ENCODE measurements at places on chromosomes 7 and 10.

- no peak for DNase-seq
These were observed 78.2 kb downstream of the FAM53B start for GRCh38 chr10:124665980-124666379.

DNA sequence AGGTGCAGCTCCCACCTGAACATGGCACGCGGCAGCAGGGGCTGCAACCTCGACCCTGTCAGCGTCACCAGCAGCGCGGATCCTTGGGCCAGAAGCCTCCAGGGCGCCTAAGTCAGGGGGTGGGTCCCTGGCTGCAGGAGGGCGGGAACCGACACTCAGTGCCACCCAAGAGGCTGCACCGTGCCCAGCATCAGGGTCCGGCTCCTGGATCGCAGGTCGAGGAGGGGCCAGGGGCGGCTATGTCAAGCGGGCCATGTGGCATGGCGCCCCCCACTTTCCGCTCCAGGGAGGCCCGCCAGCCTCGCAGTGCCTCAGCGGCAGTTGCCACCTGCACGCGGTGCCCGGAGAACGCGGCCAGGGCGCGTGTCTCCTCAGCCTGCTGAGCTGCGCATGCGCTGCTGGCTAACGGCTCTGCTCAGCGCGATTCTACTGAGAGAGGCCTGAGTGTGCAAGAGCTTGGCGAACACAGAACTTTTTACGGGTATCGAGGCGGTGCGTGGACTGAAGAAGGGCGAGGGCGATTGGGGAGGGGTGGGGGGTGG is at the start of gene ANKRD30A:
Gene ANKRD30A, plus strand, starts transcription at position 408 of the 542 bp plus-strand sequence. CDS start 190 bp downstream, outside the sequence.
- DNase-seq: no peak

GRCh38 chr7:94149789-94150545 is 145.8 kb upstream of the BET1 start:
- DNase-seq: no peak

DNA sequence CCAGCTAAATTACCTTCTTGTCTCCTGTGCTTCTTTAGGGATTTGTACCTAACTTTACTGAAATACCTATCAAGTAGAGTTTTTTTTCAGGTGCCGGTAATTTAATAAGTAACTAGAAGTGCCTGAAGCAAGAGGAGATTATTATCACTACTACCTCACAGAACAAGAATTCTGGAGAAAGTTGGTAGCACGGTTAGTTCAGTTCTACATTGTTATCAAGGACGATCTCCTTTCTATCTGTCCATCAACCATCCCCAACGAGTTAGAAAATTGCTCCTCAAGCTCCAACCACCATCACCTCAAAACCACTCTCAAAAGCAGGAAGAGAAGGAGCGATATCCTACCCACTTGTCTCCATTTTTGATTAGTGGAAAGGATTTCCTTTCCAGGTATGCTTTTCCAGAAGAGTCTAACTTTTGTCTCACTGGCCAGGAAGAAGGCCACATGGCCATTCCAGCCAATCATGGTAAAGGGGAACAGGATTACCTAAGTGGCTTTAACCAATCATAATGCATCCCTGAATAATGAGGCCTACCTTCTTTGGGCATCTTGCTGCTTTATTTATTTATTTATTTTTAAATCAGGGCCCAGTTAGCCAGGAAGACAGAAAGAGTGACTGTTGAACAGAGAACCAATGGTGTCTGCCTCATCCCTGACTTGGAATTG is 265.2 kb downstream of the SNX13 start:
- no peak for DNase-seq

- no peak for DNase-seq
These were observed 446.4 kb upstream of the KCND2 start for GRCh38 chr7:119826547-119826946.

GRCh38 chr7:3986927-3987326 is 685.9 kb downstream of the SDK1 start:
- DNase-seq: no peak

GRCh38 chr7:1951159-1951536 is 281.1 kb downstream of the ELFN1 start:
- DNase-seq: no peak

GRCh38 chr10:78604286-78604685 is 464.5 kb upstream of the ZMIZ1 start:
- DNase-seq: no peak

GRCh38 chr7:30727061-30727945 is 24.6 kb upstream of the INMT start:
- DNase-seq: no peak

- no peak for DNase-seq
These were observed 384.6 kb downstream of the ARL4A start for GRCh38 chr7:13072014-13072413.

DNA sequence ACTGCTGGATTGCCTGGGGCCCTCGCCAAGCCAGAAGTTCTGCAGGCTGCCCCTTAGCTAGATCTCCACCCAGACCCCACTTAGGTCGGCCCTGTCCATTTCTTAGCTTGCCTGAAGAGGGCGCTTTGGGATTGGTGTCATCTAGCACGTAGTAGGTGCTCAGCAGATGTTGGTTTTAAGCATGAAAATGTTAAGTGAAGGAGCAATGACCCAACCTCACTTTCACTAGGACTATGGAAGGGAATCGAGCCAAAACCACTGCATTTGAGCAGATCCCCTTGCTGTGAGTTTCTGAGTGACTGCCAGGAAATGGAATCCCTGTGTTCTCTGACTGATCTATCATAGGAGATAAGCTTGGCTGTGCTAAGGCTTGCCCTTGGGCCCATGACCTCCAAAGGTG is 131.7 kb upstream of the EEPD1 start:
- DNase-seq: no peak

GRCh38 chr10:22651276-22651980 is 63.0 kb downstream of the PIP4K2A start:
- no peak for DNase-seq

DNA sequence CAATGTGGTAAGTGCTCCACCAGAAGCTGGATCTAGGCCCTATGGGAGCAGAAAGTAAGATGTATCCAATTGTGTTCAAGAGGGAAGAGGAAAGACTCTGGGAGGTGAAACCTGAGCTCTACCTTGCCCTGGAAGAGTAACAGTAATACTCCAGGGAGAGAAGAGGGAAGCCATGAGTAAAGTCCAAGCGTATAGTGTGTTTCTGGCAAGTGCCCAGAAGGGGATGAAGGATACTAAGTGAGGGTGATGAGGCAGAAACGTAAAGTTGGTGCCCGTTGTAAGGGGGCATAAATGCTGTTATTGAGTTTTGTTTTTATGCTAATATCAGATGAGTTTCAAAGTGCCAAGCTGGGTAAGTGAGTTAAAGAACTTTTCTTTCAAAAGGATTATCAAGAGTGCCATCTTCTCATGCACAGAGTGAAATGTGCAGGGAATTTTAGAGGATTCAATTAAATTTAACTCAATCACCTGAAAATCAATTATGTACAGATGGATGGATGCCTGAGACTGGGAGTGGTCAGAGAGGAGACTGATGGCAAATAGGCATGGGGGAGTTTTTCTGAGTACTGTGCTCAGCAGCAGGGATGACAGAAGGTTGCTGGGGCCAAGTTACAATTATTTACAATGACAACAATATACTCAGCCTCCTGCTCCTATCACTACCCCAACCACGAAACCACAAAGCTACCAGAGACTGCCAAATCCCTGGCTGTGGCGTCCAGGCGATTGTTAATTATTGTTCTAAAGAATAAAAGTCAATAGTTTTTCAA is 123.3 kb upstream of the LAMB4 start:
- DNase-seq: no peak

- DNase-seq: no peak
These were observed 36.0 kb upstream of the NRG3 start for GRCh38 chr10:81838950-81839349.

DNA sequence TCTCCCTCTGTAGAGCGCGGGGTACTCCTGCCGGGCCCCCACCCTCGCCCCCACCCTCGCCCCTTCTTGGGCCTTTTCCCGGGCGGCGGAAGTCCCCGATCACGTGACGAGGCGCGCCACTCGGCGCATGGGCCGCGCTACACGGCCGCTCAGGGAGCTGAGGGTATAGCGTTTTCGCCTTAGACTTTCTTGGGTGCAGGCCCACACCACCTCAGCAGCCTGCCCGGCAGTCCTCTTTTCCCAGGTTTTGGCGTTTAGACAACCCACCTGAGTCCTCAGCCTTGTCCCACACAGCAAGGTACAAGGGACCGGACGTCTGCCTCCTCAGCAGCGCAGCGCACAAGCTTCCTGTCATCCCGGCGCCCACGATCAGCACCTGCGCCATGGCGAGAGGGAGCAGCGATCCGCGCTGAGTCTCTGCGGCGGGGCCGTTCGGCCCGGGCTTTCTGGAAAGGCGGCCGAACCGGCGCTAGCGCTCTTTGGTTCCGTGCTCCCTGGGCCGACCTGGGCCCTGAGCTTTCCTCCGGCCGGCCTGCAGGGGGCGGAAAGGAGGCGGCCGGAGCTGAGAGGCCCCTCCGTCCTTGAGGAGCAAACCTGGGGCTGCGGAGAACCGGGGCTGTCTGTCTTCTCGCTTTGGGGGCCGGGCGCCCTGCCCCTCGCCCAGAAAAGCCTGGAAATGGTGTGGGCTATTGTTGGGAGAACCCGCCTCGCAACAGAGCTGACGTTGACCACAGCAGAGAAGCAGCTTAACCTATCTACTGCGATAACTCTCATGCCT is at the start of gene RNLS:
Gene RNLS, minus strand, starts transcription at position 513 of the 778 bp plus-strand sequence.
- DNase-seq: peak; percentile 26

DNA sequence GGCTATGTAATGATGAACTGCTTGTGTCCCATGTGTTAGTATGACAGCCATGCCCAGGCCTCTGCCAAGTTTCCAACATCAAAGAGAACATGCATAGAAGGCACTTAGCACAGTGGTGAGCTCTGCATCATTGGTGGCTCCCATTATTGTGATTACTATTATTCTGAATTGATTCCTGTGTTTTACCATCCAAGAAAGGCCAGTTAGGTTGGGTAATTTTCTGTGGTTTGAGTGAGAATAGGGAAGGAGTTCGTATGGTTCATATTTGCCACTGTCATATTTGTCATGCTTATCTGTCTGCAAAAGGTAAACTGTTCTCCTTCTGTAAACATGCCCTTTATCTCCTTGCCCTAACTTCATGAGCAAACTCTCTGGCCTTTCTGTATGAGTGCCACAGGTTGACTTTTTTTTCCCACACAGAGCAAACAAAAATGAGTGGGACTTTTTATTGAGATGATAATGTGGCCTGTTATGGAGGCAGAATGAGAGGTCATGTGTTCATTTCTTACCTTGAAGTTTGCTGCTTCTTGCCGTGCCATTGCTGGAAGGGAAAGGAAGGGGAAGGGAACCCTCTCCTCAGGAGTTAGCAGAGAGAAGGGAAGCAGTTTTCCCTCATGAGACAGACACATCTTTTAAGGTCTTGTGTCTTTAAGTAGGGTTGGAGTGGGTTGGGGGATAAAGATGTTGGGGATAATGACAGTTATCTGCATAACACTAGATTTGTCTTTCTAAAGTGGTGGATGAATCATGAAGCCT is 301.9 kb downstream of the LRMDA start:
- no peak for DNase-seq

DNA sequence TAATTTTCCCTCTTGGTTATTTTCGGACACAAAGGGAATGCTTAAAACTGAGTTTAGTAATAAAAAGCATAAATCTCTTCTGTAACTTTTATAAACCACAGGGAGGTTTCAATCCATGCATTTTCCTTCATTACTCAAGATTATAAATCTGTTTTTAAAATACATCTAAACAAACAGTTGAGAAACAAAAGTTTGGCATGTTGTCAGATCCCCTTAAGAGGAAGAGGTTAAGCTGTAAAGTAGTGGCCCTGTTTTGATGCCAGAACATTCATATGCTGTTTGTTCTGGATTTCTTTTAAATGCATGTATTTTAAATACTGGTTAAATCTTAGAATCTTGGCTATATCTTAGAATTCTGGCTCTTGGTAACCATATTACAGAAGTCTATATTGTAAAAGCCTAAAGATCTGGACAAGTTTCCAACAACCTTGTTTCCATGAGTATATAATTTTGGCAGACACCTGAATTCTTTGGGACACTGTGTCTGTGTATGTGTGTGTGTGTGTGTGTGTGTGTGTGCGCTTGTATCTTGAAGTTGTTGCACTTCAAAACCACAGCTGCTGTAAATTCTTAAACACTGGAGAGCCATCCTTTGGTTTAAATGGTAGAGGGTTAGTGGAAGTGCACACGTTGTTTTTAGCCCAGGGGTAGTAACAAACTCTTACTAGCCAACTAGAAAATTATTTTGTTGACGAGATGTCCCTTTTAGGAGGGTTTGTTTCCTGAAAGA is 6.8 kb upstream of the SEMA4G start:
- DNase-seq: no peak

- DNase-seq: no peak
These were observed 50.6 kb downstream of the PTPRN2 start for GRCh38 chr7:158536871-158537515.

DNA sequence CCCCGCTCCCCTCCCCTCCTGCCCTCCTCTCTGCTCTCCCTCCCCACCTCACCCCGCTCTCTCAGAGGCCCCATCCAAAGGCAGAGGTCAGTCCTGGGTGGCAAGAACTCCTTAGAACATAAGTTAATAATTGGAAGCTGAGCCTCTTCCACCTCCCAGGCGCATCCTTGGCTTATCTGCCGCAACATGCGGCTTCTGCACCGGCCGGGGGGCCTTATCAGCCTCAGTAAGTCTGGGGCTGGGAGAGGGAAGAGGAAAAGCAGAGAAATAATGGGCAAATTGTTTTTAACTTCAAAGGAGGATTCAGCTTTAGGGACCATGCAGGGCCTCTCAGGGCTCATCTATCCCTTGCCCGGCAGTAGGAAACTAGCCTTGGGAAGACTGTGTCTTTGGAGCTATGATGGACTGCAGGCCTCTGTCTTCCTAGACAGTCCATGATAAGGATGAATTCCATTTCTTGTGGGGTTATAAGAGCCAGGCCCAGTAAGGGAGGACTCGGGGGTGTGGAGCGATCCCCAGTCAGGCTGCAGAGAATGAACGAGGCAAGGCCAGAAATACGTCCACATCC is 411.6 kb downstream of the PLXNA4 start:
- no peak for DNase-seq

DNA sequence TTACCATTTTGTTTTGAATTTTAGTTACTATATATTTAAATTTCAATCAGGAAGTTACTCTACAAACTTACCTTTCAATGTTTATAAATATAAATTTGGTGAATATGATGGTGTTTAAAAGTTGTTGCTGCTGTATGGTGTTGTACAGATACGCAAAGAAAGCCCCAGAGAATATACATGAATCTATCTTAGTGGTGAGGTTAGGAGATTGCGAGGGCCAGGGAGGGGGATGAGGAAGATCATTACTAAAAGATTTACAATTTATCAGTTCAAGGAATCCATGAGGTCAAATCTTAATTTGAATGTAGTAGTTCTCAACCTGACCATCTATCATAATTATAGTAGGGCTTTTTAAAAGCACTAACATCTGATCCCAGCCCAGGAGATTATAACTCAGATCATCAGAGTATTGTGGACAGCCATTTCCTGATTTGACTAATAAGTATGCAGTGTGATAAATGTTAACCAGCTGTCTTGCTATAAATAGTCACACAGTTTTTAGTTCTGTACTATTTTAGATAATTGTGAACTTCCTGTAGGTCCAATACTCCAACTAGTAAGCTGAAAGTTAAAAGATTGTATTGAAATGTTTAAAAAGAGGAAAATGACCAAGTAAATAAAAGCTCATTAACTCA is 23.6 kb downstream of the FAM3C start:
- DNase-seq: no peak
